ELR (cell line): ENCODE measurements at places on chromosomes 7 and 10.

DNA sequence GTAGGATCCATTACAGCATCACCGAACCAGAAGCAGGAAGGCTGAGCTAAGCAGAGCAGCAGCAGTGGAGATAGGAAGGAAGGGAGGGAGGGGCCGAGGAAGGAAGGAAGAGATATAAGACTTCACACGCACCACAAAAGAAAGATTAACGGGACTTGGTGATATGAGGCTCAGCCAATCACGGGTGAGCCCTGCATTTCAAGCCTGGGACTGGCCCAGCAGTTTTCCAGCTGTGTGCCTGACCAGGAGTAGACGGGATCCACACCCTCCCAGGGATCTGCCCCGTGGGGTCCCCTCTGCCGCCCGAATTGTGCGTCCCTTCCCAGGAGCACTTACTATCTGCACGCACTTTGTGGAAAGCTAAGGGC lies 16.2 kb downstream of the ATG9B start:
- no peak for DNase-seq

- no peak for DNase-seq
These were observed 54.8 kb downstream of the MCU start for GRCh38 chr10:72746426-72747363.

- DNase-seq, result peak; percentile 10
These were observed 41.6 kb upstream of the AQP1 start for GRCh38 chr7:30869794-30870611.

DNA sequence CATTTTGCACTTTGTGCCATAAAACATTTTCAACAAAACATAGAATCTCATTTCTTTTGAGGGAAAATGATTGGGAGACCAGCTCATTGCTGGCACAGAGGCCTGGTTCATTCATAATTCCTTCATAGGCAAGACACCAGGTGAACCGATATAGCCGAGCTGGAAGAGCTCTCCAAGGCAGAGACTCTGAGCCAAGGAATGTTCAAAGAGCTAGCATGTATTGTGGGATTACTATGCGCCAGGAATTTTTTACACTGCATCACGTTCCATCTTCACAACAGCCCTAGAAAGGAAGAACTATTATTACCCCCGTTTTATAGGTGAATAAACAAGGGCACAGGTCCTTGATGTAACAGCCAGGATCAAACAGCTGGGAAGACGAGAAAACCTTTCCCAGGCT lies 2.1 kb upstream of the IL6 start:
- no peak for DNase-seq

DNA sequence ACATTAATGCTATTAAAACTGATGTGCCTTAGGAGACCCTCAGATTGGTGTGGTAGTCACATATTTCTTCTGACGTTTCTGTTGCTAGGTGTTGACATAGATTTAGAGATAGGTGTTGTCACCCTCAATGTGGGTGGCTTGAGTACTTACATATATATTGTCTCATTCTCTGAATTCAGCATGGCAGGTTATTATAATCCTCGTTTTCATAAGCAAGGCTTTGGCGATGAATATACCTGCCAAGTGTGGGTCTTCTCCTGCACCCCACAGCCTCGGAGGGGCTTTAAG lies 7.0 kb downstream of the FBH1 start:
- DNase-seq, result no peak

GRCh38 chr10:49700997-49701396 lies 21.5 kb downstream of the C10orf53 start:
- no peak for DNase-seq

- no peak for DNase-seq
These were observed 21.2 kb upstream of the SLC16A12 start for GRCh38 chr10:89556600-89556999.

DNA sequence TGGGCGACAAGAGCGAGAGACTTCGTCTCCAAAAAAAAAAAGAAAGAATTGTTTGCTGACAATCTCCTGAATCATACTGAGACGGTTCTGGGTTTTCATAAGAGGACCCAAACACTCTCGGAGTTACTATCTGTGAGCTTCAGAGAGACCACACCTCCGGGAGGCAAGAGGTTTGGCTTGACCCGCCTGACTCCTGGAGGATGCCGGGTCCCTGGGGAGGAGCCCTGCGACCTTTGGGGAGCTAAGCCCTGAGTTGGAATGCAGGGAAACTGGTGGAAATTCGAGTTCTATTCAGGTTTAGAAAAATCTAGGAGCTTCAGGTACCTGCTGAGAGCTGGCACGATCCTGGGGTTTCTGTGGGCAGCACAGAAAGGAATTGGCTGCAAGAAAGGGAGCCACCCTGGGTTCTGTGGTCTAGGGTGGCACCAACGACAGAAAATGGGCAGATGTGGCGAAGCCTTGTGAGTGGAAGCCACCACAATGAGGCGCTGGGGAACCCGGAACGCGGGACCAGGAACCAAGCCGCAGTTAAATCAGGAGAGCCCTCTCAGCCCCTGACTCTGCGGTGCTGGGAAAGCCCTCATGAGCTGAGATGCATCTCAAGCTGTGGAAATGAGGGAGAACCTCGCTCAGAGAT lies 21.9 kb upstream of the GATAD1 start:
- DNase-seq, result no peak

- DNase-seq, result no peak
These were observed 83.3 kb downstream of the ELMO1 start for GRCh38 chr7:37365405-37365804.

DNA sequence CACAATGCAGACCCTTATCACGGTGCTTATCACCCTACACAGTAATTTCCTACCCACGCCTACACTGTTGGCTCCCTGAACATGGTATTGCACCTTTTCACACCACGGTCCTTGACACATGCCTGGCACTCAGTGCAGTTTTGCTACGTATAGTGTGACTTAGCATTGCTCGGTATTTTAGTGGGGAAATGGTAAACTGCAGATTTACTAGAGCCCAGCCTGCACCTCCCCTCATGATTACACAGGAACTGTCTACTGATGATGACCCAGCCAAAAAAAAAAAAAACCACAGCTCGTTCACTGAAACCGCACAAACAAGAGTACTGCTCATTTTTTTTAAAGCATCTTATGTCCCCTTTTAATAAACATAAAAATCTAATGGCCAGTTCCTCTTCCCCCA lies 124.2 kb upstream of the ZNF746 start:
- no peak for DNase-seq

DNA sequence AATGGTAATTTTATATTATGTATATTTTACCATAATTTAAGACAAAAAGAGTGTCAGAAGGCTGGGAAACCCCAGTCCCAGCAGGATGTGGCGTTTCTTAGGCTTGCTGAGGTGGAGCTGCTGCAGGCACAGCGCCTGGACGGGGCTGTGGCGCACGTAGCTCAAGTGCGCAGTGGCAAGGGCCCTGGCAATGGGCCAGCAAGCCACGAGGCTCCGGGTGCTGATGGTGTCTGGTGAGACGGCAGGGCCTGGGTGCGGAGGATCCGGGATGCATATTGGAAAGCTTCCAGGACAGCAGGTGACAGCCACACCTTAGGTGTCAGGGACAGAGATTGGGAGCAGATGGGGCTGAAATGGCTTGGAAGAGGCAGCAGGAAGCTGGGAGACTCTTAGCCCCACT lies 37.2 kb downstream of the CLEC2L start:
- DNase-seq, result no peak

GRCh38 chr10:123604506-123604905 lies 61.6 kb upstream of the GPR26 start:
- DNase-seq, result no peak

- no peak for DNase-seq
These were observed 161.7 kb upstream of the TPK1 start for GRCh38 chr7:144997512-144997911.

DNA sequence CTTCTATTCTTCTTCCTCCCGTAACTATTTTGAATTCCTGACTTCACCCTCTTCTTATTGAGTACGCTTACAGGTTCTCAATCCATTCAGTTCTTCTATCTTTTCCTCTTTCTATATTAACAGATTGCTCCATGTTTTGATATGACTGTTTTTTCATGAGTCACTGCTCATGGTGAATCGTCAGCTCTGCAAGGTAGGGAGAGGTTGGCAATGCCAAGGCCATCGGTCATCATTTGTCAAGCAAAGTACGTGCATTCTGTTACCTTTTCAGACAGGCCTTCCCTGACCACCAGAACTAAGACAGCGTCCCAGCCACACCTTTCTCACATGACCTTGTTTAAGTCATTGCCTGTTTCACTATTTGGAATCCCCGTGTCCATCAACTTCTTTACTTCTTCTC lies 1001.9 kb upstream of the SORCS1 start:
- peak; percentile 53 for DNase-seq

GRCh38 chr7:95525503-95525902 lies 39.8 kb downstream of the ASB4 start:
- no peak for DNase-seq

DNA sequence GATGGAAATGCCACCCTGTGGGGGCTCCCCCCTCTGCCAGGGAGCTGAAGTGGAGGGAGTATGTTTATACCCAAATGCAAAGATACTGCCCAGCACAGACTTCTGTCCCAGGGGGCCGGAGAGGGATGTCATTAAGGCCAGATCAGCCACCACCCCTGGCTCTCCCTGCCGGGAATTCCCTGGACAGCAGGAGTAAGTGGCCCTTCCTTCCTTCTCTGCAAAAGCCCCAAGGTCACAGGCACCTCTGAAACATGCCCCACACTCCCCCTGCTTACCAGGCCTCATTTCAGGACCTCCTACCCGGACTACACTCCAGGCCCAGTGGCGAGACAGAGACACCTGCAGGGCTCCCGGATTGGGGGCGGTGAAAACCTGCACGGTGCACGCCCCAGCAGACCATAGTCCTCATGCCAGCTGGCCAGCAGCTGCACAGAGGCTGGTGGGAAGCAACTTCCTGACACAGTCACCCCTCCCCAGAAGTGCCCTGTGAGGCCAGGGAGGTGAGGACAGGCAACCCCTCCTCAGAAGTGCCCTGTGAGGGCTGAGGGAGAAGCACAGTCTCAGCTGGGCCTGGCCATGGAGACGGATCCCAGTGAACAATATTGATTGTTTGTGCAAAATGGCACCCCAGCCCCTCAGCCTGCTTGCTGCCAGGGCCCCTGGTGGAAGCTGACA lies 33.0 kb upstream of the RET start:
- DNase-seq, result no peak

GRCh38 chr10:90855126-90855525 lies 2.7 kb downstream of the HTR7 start:
- no peak for DNase-seq
